GM12878 (cell line): ENCODE measurements at places on chromosomes 2 and 18. TPM values are rescaled to one million over a fixed set of nuclear protein-coding genes. Genes with fewer than 3 reads are reported as not detected.

DNA sequence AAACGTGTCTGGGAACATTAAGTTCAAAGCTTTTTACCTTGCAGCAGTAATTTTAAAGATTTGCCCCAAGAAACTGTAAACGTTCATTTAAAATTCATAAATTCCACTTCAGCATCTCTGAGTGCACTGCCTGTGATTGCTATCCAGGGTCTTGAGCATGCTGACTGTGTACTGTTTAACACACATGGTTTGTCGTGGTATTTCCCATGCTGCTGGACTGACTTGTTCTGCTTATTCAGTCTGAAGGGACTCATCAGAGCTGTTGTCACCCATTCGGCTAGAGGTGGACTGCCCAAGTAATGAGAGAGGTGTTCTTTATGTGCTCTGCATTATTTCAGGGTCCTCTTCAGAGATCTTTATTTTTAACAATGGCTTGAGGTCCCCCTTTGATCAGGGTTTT lies 53.1 kb downstream of the RHBDD1 start:
- DNase-seq: no peak

GRCh38 chr2:81658227-81658626 lies 1353.7 kb upstream of the LRRTM1 start:
- DNase-seq: no peak

IWS1 gene
- 43.8 and 45.9 TPM in 2 replicates for total RNA-seq

CCT4 gene
- 246 TPM in 2 replicates for total RNA-seq

ADGRF3 gene
- total RNA-seq: 2.8 and 3.1 TPM in 2 replicates
